ENCODE measurements at places on chromosomes 4 and X.

- DNase-seq: no peak
These were observed 11.6 kb downstream of the SYTL4 start for GRCh38 chrX:100720301-100720700.

- no peak for DNase-seq
These were observed 215.5 kb upstream of the CNKSR2 start for GRCh38 chrX:21158678-21159077.

- DNase-seq: no peak
These were observed 537.8 kb upstream of the BOD1L1 start for GRCh38 chr4:14165222-14165920.

DNA sequence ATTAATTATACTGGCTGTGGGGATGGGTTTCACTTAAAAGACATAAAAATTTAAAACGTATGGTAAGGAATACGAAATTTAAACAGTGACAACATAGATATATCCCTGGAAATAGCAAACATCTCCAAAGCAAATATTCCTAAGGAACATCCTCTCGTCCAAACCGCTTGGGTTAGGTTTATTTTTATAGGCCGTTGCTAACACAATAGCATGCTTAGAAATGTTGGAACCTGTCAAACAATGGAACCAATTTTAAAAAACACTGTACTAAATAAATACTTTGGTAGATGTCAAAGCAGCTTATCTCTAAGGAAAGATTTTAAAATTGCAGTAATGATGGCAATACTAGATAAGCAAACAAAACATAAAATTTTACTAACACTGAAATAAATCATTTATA lies 45.4 kb downstream of the SEC24D start:
- DNase-seq: no peak

DNA sequence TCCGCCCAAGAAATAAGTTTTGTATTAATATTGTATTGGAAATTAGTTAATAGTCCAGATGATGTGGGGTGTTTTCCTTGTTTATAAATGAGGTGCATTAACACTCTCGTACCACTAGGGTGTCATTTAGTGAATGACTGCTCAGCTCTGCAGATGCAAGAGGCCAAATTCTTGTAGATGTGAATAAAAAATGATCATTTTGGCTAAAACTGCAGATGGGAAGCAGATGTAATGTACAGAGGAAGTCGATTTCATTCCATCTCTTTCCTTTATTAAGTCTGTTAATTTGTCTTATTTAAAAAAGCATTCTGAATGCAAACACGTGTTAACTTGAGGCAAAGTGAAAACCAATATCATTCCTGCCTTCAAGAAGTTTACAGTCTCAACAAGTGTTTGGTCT lies 108.1 kb downstream of the DHX15 start:
- no peak for DNase-seq

DNA sequence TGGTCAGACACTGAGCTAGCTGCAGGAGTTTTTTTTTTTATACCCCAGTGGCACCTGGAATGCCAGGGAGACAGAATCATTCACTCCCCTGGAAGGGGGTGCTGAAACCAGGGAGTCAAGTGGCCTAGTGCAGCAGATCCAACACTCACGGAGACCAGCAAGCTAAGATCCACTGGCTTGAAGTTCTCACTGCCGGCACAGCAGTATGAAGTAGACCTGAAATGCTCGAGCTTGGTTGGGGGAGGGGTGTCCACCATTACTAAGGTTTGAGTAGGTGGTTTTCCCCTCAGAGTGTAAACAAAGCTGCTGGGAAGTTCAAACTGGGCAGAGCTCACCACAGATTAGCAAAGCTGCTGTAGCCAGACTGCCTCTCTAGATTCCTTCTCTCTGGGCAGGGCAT lies 537.9 kb upstream of the LCORL start:
- DNase-seq: no peak

GRCh38 chr4:17719106-17719505 lies 62.3 kb downstream of the FAM184B start:
- no peak for DNase-seq

GRCh38 chrX:40872351-40872750 lies 137.0 kb upstream of the MED14 start:
- DNase-seq: no peak

- DNase-seq: no peak
These were observed 54.4 kb downstream of the STOX2 start for GRCh38 chr4:183959319-183960045.

GRCh38 chr4:19592391-19592790 lies 659.3 kb upstream of the SLIT2 start:
- no peak for DNase-seq

- no peak for DNase-seq
These were observed 19.9 kb upstream of the CEP135 start for GRCh38 chr4:55928846-55929245.

GRCh38 chrX:112137276-112137675 lies 54.7 kb upstream of the TRPC5 start:
- no peak for DNase-seq

DNA sequence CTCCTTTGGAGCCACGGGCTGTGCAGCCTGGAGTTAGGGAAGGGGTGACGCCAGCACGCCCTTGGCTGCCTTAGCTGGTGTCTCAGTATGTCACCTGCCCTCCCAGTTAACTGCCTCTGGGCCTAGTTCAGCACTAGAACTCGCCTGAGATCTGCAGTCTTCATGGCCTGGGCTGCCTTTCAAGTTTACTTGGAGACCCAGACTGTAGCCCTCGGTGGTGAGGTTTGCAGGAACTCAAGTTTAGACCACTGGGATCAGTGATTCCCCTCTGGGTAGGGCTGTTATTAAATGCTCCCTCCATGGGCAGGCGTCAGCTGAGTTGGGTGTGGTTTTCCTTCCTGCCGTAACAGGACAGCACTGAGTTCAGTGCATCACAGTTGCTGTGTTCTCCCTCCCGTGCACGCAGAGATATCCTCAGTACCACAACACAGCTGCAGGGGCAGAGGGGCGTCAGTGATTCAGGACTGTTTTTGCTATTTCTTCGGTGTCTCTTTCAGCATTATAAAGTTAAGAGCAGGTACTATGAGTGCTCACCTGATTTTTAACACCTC lies 30.5 kb downstream of the PLAC8 start:
- DNase-seq: peak; percentile 19

DNA sequence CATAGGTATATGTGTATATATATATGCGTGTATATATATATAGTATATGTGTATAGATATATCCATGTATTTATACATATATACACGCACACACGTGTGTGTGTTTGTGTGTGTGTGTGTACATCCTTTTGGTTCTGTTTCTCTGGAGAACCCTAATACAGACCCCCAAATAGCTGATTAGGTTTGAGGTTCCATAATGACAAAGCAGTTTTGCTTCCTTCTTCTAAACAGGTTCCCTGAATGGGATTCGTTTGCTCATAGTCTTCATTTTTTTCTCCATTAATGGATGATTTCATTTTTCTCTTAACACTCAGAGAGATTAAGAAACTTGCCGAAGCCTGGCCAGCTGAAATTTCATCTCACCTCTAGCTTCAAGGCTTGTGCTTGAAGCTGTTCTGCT lies 234.0 kb upstream of the BCOR start:
- no peak for DNase-seq

- no peak for DNase-seq
These were observed 2.6 kb downstream of the C4orf33 start for GRCh38 chr4:129098531-129099001.

DNA sequence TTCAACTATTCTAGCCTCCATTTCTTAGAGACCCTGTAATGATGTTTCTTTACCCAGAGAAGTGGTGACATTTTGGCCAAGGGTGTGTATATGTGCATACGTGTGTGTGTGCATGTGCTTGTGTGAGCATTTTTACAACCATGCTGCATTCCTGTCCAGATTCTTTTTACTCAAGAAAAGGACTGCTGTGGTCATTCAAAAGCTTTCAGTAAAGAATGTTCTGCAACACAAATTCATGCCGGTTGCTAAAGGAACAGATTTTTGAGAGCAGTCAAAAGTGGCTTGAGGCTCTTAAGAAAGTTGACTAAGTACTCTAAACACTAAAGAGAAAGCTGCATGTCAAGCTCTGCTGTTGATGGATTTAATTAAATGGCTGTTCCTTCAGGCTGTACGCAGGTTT lies 65.0 kb upstream of the FMR1 start:
- DNase-seq: no peak

DNA sequence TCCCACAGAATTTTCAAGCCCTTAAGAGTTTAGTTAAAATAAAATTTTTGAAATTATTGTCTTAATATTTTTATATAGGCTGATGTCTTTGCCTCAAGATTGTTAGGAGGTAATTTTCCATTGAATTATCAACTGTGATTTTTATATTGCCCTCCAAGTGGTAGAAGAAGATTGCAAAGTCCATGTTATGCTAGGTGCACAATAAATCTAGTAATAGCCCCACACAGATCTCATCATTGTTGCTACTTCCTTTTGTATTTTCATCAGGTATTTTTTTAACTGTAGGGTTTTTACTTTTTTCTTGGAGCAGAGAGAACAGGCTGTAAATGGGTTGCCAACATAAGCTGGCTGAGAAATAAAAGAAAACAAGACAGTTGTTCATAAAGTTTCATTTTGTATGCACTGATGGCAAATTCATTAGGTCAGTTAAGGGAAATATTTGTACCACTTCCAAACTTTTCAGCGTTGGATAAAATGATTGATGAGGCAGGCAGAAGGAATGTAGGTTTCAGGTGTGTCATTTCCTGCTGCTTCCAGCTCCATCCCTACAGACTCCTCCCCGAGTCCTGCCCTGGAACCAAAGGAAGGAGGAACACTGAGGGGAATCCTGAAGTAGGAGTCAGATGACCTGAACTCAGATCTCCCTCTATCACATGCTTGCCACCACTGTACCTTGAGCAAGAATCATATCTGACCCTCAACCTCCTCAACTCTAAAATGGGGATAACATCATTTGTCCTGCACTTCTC lies 105.5 kb downstream of the PRRG1 start:
- DNase-seq: no peak

DNA sequence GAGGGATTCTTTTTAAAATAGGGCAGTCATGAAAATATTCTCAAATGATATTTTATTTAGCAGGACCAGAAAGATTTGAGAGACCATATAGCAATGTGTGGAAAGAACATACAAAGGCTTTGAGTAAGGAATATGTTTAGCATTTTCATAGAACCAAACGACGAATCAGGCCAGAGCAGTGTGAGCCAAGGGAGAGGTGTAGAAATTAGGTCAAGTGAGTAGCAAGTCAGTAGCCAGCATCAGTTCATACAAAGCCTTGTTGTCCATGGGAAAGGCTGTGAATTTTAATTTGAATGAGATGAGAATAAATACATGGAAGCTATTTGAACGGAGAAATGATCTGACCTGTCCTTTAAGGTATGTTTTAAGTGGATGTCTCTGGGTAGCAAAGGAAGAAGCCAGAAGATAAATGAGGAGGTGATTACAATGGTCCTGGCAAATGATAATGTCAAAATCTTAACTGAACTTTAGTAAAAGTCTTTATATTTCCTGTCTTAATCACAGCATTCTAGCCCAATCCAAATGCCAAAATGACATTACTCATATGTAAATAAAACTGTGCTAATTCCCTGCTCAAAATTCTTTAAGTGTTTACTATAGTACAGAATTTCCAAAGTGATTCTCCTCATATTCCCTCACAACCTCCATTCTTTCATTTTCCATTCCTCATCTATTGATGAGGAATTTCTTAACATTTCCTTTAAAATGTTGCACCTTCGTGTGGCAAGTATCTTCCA lies 155.7 kb upstream of the SLIT2 start:
- no peak for DNase-seq

GRCh38 chr4:178339769-178340168 lies 897.5 kb upstream of the AGA start:
- DNase-seq: no peak

GRCh38 chr4:65791111-65791811 lies 121.0 kb upstream of the EPHA5 start:
- DNase-seq: no peak

DNA sequence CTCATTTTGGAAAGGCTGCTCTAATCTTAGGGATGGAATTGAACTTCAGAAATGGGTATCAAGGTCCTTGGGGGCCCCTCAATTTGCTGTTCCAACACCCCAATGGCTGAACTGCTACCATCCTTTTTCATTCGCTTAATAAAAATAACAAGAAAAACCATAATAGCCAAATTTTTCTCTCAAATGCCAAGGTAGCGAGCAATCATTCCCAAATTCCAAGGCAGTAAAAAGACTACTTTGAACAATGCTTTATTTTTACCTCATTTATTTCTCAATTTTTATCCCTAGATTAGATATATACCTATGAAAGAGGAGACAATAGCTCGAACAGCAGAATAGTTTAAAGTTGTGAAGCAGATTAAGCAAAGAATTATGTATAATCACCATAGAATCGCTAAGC lies 323.4 kb upstream of the SLC7A11 start:
- no peak for DNase-seq

- no peak for DNase-seq
These were observed 9.6 kb downstream of the ZAR1 start for GRCh38 chr4:48499551-48500066.

- DNase-seq: no peak
These were observed 34.8 kb upstream of the GPR78 start for GRCh38 chr4:8545439-8545765.

- no peak for DNase-seq
These were observed 69.2 kb downstream of the HEPH start for GRCh38 chrX:66233209-66233608.
